ENCODE measurements at places on chromosomes 4 and X. TPM values are rescaled to one million over a fixed set of nuclear protein-coding genes. Genes with fewer than 3 reads are reported as not detected.

Gene GPC3
- polyA plus RNA-seq, result 1,367 TPM

Gene BEX1
- polyA plus RNA-seq, result 60.3 TPM

Gene NOX1
- 0.93 TPM for polyA plus RNA-seq

Gene CWH43
- 7.4 TPM for polyA plus RNA-seq

Gene ARX
- not detected for polyA plus RNA-seq

Gene SPACA5B
- polyA plus RNA-seq, result 0.71 TPM

Gene DMRTC1
- polyA plus RNA-seq, result not detected

Gene RAB33B
- polyA plus RNA-seq, result 10.5 TPM

Gene HSFX3
- polyA plus RNA-seq, result not detected

Gene TEC
- 5.5 TPM for polyA plus RNA-seq

Gene CDX4
- not detected for polyA plus RNA-seq

Gene GLRA3
- polyA plus RNA-seq, result not detected

Gene CXorf49
- polyA plus RNA-seq, result not detected

Gene ATP2B3
- polyA plus RNA-seq, result 0.18 TPM

Gene RASL11B
- polyA plus RNA-seq, result 40.5 TPM

Gene TSPAN7
- 37.9 TPM for polyA plus RNA-seq

Gene RASGEF1B
- 12.0 TPM for polyA plus RNA-seq

Gene PNCK
- 7.5 TPM for polyA plus RNA-seq

Gene SATL1
- 0.57 TPM for polyA plus RNA-seq

Gene CYBB
- 12.6 TPM for polyA plus RNA-seq

Gene RAPGEF2
- polyA plus RNA-seq, result 59.8 TPM

Gene CD38
- 1.2 TPM for polyA plus RNA-seq

Gene CXCL11
- not detected for polyA plus RNA-seq

Gene ALAS2
- 8.1 TPM for polyA plus RNA-seq

Gene GPRASP3
- 20.8 TPM for polyA plus RNA-seq

Gene TAF7L
- 0.67 TPM for polyA plus RNA-seq

Gene MAP7D2
- 5.1 TPM for polyA plus RNA-seq

Gene P2RY4
- polyA plus RNA-seq, result 0.48 TPM

Gene SLC25A43
- 7.4 TPM for polyA plus RNA-seq

Gene TMEM31
- 1.8 TPM for polyA plus RNA-seq

Gene GALNTL6
- 0.78 TPM for polyA plus RNA-seq

Gene COL4A6
- 16.0 TPM for polyA plus RNA-seq

Gene SULT1E1
- 585 TPM for polyA plus RNA-seq

Gene PCDH7
- polyA plus RNA-seq, result 18.9 TPM

Gene HNRNPH2
- 145 TPM for polyA plus RNA-seq

Gene PDGFRA
- 159 TPM for polyA plus RNA-seq

Gene NUP62CL
- 14.1 TPM for polyA plus RNA-seq

All from left kidney (tissue), 8 donors.